ENCODE measurements at places on chromosomes 1 and 21. TPM values are rescaled to one million over a fixed set of nuclear protein-coding genes. Genes with fewer than 3 reads are reported as not detected.

Gene PGLYRP4
- not detected for total RNA-seq

Gene SAMD13
- 0.61 TPM for total RNA-seq

Gene ZNF670
- total RNA-seq: 12.8 TPM

Gene NUF2
- total RNA-seq: 25.2 TPM

Gene DENND4B
- total RNA-seq: 84.6 TPM

- DNase-seq: no peak
These were observed 12.1 kb upstream of the POU2F1 start for GRCh38 chr1:167208624-167208976.

DNA sequence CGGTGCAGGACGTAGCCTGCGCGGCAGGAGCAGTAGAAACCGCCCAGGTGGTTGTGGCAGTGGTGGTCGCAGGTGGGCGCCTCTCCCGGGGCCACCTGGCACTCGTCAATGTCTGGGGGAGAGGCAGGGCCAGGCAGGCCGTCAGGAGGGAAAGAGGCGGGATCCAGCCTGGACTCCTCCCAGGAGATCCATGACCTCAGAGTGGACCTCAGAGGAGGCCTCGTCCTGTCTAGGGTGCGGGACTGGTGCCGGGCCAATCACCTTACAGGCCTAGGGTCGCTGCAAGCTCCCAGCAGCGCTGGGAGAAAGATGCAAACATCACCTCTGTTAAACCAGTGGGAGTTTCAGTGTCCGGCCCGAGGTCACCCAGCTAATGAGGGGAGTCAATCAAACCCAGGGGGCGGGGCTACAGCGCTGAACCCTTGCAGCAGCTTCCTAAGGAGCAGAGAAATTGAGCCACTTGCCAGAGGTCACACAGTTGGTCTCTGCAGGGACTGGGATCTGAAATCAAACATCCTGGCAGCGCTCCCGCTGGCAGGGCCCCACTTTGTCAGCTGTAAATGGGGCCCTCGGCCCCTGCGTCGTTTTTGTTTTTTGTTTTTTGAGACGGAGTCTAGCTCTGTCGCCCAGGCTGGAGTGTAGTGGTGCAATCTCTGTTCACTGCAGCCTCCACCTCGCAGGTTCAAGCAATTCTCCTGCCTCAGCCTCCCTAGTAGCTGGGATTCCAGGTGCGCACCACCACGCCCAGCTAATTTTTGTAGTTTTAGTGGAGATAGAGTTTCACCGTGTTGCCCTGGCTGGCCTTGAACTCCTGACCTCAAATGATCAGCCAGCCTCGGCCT is 1.4 kb downstream of the MASP2 start:
- peak; percentile 93 for DNase-seq

DNA sequence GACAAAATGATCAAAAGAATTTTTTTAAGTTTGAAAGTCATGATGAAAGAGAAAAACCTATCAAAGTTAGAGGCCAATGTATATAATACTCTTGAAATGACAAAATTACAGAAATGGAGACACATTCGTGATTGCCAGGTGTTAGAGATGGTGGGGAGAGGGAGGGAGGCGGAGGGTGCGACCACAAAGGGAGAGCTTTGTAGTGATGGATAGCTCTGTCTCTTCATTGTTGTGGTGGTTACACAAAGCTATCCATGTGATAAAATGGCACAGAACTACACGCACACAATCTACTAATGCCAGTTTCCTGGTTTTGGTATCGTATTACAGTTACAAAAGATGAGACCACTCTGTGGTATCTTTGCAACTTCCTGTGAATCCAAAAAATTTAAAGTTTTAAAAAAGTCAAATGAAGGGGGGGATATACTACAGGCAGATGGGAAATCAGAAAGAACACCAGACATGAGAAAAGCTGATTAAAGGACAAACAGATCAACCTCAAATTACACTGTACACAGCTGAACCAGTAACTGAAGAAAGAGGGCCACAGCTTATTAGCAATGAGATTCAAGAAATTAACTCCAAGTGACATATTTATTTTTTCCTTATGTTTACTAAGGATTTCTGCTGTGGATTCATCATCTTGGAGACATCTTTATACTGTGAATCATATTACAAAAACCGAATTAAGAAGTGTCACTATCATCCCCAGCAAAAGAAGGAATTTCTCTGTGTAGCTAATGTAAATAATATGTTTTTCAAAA is 199.1 kb downstream of the SLC45A1 start:
- DNase-seq: no peak

- no peak for DNase-seq
These were observed 98.3 kb upstream of the ARHGEF16 start for GRCh38 chr1:3355894-3356826.

DNA sequence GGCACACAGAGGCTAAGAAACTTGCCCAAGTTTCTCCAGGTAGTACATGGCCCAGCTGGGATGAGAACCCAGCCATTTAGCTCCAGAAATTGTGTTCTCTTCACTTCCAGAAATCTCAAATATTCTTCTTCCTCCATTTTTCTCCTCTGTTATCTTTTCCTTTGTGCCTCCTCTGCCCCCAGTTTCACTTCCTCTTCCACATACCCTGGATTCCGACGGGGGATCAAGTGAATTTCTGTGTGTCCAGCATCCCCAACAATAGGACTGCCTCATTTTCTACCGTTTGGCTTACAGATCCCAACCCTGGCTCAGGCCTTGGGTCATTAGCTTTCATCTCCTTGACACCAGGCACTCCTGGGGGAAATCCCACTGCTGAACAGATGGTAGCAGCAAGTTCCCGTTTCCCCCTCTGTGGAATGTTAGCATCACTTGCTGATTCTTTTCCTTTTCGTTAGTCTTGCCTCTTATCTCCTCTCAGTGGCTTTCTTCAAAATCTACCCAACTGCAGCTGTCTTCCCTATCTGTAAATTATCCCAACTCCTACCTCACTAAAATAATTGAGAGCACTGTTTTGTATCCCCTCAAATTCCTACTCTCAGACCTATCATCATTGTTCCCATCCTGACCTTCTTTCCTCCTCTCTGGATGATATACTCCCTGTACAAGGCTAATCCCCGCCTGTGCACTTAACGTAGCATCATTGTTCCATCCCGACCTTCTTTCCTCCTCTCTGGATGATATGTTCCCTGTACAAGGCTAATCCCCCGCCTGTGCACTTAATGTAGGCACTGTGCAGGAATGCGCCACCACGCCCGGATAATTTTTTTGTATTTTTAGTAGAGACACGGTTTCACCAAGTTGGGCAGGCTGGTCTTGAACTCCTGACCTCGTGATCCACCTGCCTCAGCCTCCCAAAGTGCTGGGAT is 36.5 kb downstream of the SCCPDH start:
- no peak for DNase-seq

- DNase-seq: no peak
These were observed 176.3 kb upstream of the NFIA start for GRCh38 chr1:60906039-60906438.

DNA sequence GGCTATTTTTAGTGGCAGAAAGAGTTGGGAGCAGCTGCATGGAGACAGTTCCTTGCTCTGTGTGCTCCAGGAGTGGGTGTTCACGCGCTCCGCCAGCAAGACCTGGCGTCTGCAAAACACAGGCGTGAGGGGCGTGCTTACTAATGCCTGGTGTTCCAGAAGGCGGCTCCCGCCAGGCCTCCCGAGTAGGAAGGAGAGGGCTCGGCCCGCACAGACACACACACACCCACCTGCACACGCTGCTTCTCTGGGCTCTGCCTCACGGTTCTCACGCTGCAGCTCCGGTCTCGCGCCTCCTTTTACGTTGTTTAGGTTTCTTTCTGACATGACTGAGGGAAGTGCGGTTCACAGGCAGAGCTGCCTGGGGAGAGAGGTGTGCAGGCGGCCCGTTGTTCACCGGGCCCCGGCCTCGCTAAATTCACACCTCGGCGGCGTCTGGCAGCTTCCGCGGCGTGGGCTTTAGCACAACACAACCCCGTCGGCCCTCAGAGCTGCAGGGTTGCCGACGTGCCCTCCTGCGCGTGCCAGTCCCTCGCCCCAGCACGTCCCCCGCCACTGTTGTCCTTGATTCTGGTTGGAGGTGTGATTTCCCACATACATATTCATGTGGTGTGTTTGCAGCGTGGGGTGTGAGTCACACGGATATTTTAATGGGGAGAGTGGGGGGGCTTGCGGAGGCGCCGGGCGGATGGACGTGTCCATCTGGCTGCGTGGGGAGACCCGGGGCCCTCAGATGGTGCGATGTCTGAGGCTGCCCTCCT is 77.0 kb downstream of the SKI start:
- DNase-seq: no peak

GRCh38 chr1:16126160-16126559 is 29.7 kb downstream of the EPHA2 start:
- DNase-seq: no peak

DNA sequence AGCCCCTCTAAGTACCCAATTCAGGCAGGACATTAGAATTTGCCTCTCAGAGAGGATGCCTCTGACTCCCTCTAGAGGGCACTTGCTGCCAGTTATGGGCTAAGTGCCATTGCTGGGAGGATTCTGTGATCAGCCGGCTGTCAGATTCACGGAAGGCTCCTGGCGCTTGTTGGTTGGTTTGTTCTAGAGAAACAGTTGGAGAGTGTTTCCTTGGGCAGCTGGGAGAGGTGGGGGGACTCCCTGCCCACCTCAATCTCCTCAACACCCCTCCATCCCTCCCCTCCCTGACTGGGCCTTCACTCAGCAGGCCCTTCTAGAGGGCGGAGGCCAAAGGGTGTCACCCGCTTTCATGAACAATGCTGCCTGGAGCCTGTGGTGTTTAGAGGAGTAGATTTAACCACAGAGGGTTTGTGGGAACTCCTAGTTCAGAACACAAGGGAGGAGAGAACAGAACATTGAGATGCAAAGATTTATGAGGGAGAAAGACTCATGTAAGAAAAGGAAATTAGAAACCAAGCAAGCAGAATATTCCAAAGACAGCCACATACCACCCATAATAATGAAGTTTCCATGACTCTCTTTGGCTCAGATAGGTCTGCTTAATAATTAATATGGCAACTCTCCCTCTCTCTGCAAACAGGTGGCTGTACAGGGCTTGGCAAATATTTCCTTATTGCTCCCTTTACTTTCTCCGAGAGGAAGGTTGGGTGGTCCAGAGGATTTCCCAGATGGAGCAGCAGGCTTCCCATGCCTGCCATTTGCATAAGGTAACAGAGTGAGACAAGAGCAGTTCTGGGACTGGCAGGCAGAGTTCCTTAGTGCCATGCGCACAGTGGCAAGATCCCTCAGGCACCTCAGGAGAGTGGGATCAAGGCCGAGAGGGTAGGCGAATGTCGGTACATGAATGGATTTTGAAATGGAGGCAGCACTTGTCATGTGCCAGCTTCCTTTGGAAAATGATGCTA is 30.0 kb upstream of the ACP6 start:
- DNase-seq: peak; percentile 77

DNA sequence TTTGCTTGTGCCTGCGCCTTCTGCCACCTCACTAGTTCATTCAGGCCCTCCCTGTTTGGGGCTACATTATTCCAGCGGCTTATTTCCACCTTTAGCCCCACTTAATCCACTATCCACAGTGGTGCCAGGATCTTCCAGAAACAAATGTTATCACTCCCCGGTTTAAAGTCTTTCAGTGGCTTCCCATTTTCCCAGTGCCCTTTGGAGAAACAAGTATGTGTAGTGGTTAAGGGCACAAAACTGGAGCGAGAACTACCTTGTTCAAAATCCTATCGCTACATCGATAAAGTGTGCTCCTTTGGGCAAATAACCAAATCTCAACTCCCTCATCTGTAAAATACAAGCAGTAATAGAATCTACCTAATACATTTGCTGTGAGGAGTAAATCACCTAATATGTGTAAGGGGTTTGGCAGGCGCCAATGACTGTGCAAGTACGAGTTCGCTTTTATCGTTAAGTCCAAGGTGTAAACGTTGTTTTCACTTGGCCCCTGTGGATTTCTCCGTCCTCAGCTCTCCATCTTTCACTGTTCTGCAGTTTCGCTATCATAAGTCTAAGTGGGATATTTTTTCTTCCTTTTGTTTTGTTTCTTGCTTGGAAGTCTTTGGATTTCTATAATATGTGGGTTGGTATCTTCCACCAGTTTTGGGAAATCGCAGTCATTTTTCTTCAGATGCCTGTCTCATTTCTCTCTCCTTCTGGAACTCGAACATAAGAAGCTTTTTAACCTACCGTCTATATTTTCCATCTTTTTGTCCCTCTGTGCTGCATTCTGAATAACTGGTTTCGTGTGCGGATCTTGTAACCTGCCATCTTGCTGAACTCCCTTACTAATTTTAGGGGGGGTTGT is 844 bp upstream of the MEAF6 start:
- DNase-seq: no peak

- peak; percentile 34 for DNase-seq
These were observed 12.0 kb downstream of the ALDH9A1 start for GRCh38 chr1:165686121-165686970.

DNA sequence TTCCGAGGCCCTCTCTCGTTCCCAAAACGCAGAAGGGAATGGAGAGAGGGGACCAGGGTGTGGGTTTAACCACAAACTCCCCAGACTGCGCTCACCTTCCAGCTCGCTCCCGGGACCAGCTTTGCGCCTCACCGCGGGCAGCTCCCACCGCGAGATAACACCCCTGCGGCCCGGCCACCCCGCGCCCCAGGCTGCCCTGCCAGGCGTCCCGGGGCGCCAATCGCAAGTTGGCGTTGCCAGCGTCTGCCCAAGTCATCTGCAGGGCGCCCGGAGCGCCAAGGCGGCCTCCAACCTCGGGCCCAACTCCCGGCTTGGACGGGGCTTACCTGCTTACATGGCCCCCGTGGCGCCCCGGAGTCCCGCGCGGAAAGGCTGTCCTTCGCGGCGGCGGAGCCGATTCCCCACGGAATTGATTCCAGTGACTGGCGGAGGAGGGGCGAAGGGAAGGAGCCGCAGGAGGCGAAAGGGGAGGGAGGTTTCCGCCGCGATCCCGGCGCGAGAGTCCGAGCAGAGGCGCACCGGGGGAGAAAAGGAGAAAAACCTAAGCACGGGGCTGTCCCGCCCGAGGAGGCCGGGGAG is 456 bp downstream of the PTPN14 start:
- no peak for DNase-seq

- DNase-seq: peak; percentile 54
These were observed 20.7 kb downstream of the PDIK1L start for GRCh38 chr1:26132128-26132833.

DNA sequence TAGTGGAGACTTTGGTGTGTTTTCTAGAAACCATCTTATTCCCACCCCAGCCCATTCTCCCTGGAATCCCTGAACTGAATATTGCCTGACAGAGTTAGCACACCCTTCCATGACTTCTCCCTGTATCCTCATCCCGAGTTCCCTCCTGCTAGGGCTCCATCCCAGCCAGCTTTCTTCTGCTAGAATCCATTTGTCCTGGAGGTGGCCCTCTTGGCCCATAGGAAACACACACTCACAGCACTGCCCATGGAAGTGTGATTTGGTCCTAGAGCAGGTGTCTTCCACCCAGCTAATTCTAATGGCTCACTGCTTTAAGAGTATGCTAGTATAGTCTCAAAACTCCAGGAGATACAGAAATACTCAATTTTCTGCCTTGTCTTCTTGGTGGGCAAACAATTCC is 4.1 kb downstream of the KRTAP15-1 start:
- peak; percentile 34 for DNase-seq
